ENCODE measurements at places on chromosomes 1 and 21.

- no peak for DNase-seq
Measured at GRCh38 chr1:225257081-225257480, 170.8 kb downstream of the LBR start.

- no peak for DNase-seq
Measured at GRCh38 chr1:41293779-41294178, 51.7 kb upstream of the SCMH1 start.

DNA sequence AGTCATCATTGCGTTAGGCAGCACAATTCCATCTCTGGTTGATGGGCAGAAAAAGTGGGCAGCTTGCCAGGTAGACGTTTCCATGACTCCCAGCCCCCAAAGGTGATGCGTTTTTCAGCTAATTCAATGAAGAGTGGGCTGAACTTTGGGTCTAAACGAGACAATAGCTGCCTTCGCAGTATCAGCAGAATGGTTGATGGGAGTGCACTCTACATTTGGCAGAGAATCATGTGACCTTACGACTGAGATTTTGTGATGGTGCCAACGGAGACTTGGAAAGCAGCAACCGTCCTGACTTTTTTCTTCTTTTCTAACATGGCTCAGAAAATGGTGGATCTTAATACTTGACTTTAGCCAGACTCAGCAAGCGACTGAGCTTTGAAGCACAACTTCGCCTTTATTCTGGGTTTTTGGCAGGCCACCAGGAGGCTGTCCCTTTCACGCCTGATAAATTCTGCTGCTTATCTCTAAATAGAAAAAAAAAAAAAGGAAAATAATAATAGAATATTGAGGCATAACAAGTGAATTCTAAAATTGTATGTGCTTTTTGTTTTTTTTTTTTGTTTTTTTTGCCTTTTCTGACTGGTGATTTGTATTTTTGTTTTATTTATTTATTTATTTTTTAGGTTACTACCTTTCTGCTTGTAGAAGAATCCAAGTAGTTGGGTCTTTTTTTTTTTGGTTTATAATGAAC, 804.8 kb downstream of the USP25 start:
- DNase-seq: no peak

GRCh38 chr1:161089938-161090337, 580 bp upstream of the NECTIN4 start:
- no peak for DNase-seq

DNA sequence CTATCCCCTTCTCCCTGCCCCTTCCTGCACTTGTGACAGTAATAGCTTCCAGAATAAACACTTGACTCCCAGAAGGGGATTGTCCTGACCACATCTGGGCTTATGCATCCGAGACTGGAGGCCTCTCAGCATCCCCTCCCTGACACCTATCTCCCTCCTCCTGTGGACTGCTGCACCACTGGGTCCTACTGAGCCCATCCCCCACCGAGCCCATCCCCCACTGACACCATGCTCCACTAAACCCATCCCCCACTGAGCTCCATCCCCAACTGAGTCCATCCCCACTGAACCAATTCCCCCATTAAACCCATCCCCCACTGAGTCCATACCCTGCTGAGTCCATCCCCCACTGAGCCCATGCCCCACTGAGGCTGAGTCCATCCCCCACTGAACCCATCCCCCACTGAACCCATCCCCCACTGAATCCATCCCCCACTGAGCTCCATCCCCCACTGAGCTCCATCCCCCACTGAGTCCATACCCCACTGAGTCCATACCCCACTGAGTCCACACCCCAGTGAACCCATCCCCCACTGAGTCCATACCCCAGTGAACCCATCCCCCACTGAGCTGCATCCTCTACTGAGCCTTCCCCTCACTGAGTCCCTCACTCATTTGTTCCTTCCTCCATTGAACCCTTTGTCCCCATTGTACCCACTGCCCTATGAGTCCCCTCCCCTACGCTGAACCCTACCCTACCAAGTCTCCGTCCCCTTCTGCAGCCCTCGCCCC, 5.6 kb downstream of the PDZK1IP1 start:
- no peak for DNase-seq

DNA sequence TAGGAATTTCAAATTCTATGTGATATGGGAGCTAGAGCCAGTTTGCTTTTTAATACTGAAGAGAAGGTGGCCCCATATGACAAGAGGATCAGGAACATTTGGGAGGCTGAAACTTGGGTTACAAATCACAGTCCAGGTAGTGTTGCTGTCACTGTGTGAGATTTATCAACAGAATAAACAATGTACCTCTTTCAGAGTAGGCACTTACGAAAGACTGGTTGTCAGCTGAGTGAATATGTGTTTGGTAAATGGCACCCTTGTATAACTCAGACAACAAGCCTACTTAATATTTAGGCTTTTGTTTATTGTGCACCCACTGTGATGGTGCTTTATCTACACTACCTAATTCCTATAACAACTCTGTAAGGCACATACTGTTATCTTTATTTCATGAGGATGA, 7.4 kb upstream of the HAO2 start:
- no peak for DNase-seq

GRCh38 chr1:114270718-114271117, 117.0 kb upstream of the SYT6 start:
- no peak for DNase-seq

- DNase-seq: peak; percentile 49
Measured at GRCh38 chr21:45470773-45471524, 66.0 kb downstream of the COL18A1 start.

DNA sequence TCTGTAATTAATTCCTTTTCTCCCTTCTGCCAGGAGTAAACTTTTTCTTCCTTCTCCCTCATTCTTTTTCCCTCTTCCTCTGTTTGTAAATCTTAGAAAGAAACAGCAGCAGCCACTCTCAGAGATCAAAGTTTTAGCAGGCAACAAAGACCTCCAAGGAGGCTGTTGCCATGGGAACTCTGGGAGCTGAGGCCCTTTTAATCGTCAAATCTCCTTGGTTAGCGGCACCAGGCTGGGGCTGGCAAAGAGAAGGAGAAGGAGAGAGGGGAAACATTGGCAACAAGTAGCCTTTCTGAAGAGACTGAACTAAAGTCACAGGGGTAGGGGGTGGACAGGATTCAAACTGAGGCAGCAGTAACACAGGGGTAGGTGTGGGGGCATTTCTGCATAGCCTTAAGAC, 25.2 kb downstream of the ILDR2 start:
- DNase-seq: no peak

DNA sequence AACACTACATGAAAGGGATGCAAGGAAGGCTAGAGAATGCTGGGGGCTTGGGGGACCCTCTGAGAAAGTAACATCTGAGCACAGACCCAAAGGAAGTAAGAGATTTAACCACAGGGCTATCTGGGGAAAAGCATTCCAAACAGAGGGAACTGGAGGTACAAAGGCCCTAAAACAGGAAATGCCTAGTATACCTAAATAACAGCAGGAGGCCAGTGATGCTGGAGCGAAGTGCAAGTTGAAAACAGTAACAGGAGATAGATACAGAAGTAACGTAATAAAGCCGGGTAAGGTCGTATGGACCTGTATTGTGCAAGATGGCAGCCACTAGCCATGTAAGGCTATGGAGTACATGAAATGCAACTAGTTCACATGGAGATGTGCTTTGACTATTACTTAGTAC, 52.1 kb downstream of the CD34 start:
- no peak for DNase-seq

DNA sequence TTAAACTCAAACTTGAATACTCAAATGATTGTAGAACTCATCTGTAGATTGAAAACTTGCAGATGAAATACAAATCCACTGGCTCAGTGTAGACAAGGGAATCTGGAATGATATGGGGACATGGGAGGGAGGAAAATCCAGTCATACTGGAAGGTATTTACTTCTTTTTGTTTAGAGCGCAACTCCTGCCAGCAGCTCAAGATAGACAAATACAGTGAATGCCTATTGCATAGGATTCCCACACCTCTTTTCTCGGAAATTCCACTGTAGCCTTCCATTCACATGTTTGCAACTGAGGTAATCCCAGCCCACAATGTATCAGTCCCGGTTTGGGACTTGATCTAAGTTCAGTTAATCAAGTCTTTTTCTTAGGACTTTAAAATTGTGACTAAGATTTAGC, 311.2 kb downstream of the PTPRC start:
- DNase-seq: no peak

GRCh38 chr1:218249338-218250140, 35.6 kb upstream of the RRP15 start:
- no peak for DNase-seq

- DNase-seq: no peak
Measured at GRCh38 chr1:61054601-61054993, 27.8 kb upstream of the NFIA start.

DNA sequence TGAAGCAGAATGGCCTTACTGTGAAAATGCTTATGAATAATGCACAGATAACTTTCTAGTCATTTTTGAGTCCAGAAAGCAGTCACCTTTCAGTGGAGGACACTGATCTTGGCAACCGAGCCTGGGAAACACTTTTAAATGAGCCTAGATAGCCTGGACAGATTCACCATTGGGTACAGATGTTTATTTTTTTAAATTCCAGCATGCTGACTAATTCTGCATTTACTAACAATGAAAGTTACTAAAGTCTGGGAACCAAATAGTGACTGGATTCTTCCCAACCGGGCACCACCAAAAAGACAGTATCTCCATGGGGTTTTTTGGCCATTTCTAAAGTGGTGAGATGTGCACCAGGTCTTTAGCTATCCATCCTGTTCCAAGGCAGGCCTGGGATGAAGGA, 3.3 kb upstream of the FMOD start:
- DNase-seq: no peak

DNA sequence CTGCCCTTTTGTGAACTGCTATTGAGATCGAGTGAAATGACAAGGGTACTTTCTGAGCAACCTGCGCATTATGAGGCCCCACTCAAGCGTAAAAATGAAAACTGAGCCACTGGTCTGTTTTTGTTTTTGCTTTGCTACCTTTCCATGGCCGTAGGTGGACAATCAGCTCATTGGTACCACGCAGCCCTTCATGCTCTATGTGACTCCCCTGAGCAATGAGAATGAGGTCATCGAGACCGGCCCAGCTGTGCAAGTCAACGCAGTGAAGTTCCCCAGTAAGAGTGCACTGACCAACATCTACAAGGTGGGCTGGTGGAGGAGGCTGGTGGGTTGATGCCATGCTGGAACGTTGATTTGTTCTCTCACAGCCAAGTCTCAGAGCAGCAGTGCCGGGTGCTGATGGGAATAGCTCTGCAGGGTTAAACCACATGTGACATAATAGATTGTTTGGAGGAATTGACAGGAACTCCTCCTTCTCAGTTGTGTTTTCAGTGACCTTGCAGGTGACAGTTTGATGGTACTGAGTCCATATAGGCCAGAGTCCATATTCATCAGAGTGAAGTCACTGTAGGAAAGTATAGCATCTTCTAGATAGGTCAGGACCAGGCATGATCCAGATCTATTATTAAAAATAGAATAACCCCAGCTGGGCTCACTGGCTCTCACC, 170.3 kb downstream of the VPS13D start:
- no peak for DNase-seq

DNA sequence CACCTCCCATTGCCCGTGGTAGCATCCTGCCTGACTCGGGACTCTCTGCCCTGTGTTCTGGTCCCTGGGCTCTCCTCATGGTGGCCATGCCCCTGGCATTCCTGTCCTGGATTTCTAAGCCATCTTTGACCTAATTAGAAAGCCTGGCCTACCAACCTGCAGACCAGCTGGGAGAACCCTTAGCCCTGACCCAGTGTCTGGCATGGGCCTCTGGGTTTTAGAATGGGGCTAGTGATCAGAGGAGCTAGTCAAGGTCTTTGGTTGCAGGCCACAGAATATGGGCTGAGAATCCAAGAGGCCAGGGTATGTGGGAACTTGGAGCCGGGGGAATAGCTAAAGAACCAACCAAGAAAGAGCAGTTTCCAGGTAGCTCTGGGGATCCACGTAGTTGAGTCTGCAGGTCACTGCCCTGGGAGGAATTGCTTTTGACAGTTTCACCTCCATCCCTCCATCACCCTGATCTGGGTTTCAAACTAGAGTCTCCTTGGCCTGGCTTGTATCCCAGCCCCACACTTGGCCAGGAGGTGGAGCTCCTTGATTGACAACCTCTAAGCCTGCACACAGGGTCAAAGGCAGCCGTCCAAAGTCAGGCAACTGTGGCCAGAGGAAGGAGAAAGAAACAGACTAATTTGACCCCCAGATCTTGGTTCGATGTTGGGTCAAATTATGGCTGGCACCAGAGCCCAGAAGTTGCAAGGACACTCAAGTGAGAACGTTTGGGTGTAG, 54.7 kb upstream of the ABCG1 start:
- peak; percentile 65 for DNase-seq

DNA sequence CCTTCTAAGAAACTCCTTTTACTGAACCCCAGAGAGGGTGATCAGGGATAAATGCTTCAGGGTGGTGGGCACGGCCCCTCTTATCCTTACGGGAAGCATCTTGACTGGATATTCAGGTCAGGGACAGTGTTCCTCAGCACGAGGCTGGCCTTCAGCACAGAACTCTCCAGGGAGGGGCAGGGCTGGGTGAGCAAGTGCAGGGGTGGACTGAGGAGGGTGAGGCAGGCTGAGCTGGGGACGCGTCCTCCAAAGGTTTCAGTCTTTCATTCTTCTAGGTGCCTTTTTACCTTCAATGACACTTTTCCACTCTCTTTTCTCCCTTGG, 52.3 kb downstream of the RASSF5 start:
- DNase-seq: peak; percentile 66

DNA sequence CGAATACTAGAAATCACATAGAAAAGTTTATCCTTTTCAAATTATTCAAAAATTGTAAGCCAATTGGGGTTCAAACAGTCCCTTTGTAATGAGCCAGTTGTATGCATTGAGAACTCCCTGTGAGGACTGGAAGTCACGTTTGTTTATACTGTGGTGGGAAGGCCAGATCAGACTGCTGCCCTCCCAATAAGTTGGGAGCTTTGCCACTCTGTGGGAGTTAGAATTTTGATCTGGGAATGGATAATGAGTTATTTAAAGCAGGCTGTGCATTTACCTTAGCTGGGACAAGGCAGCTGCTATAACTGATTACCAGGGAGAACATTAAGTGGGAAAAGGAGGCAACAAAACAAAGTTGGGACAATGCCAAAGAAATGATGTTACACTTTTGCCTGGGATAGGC, 178.8 kb downstream of the SDCCAG8 start:
- DNase-seq: no peak

DNA sequence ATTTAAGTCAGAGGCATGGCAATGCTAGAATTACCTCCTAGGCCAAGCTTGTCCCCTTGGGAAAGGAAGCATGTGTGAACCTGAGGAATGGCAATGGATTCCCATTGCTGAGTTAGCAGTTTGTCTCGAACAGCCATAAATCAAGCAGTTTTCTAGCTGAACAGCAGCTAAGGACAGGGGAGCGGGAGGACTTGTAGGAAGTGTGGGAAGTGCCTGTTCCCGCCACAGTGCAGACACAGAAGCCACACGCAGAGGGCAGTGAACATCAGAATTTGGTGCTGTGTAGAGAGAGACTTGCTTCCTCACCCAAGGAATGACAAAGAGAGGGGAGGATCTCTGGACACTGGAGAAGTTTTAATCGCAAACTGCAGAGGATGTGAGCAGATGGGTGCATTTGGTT, 3.8 kb downstream of the PHGDH start:
- DNase-seq: no peak

- DNase-seq: no peak
Measured at GRCh38 chr1:243487649-243488227, 231.9 kb downstream of the SDCCAG8 start.

All from activated T-cell treated with anti-CD3 and anti-CD28 coated beads, Interleukin-2, amount 50 U/mL, for 24 hours (primary cell).